ENCODE measurements at places on chromosomes 5 and 9.

- DNase-seq: no peak
These were observed 267.4 kb downstream of the GAS1 start for GRCh38 chr9:86679909-86680308.

DNA sequence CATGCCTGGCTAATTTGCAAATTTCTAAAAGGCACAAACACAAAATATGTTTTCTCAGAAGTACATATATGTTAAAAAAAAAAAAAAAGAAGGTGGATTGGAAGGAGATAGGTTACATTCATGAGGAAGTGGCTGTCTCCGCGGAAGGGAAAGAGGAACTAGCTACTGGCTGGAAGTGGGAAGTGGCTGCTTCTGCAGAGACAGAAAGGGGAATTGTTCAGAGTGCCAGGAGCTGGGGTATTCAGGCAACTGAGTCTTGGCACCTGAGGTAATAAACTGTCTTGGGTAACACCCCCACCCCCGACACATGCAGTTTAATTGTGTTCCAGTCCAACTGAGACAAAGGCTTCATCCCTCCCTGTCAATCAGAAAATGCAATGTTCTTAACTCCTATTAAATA lies 45.6 kb downstream of the S1PR3 start:
- peak; percentile 3 for DNase-seq

- DNase-seq: peak; percentile 11
These were observed 6.3 kb downstream of the IGIP start for GRCh38 chr5:140131967-140132409.

DNA sequence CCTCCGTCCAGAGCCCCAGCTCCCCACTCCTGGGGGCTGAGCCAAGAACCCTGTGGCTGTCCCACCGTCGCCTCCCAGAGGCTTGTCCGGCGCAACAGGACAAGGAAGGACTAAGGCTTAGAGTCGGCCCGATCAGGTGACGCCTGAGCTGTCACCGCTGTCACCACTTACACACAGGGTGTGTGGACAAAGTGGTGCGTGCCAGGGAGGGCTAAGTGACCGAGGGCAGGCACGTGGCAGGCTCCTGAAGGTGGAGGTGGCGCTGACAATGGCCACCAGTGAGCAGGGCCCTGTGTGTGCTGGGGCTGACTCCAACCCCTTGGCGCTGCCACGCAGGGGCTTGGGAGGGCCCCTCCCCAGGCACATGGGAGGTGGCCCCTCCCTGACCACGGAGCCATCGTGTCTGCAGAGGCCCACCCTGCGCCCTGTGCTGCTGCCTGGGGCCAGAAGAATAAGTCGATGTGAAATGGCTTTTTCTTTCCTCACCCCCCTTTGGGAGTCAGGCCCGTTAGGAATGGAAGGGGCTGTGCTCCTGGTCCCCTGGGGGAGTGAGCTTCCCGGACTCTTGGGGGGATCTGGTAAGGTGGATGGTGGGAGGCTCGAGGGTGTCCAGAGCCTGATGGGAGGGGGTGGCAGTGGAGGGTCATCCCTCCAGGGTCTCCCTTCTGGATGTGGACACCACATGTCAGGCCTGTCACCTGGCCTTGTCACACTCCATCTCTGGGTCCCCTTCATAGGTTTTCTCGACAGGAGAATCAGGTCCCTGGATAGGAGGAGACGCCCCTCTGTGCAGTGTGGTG lies 2.6 kb upstream of the GPSM1 start:
- DNase-seq: no peak

- DNase-seq: no peak
These were observed 30.2 kb upstream of the ALDH1A1 start for GRCh38 chr9:72983056-72983455.

Measured in CD4-positive, alpha-beta T cell treated with Interleukin-12 subunit alpha and Interleukin-12 subunit beta, for 1 hour (primary cell).